Amygdala (tissue), 56 donors: ENCODE measurements at places on chromosomes 13 and 19.

DNA sequence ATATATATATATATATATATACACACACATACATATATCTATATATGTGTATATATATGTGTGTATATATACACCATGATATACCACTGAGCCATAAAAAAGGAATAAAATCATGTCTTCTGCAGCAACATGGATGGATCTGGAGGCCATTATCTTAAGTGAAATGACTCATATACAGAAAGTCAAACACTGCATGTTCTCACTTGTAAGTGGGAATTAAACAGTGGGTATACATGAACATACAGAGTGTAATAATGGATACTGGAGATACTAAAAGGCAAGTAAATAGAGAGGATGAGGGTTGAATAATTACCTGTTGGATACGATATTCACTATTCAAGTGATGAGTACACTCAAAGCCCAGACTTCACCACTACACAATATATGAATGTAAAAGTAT is 332.6 kb downstream of the SLITRK1 start:
- no peak for DNase-seq

DNA sequence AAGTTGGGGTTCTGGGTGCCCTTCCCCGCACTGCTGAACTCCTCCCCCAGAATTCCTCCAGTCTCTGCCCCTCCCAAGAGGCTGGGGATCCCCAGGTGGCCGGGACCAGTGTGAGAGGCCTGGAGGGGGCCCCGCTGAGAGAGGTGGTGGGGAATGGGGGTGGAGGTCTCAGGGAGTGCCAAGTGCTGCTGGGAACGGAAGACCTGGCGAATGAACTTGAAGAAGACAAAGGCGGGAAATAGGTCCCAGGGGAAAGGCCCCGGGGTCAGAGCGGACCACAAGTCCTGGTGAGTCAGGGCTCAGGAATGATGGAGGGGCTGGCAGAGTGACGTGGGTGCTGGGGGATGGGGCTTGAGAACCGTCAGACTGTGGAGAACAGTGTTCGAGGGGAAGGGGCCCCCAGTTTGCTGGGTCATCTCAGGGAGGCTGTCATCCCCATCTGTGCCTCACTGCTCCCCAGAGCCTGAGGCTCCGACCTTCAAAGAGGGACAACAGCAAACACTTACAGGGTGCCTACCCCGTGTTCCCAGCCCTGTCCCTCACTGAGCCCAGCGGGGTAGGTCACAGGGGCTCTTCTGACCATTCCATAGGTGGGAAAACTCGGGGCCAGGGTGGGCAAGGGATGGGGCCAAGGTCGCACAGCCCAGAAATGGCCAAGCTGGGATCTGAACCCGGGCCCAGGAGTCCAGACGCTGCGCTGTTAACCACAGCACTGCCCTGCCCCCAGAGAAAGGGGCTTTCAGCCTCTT is 16.0 kb upstream of the SEMA6B start:
- DNase-seq: no peak

DNA sequence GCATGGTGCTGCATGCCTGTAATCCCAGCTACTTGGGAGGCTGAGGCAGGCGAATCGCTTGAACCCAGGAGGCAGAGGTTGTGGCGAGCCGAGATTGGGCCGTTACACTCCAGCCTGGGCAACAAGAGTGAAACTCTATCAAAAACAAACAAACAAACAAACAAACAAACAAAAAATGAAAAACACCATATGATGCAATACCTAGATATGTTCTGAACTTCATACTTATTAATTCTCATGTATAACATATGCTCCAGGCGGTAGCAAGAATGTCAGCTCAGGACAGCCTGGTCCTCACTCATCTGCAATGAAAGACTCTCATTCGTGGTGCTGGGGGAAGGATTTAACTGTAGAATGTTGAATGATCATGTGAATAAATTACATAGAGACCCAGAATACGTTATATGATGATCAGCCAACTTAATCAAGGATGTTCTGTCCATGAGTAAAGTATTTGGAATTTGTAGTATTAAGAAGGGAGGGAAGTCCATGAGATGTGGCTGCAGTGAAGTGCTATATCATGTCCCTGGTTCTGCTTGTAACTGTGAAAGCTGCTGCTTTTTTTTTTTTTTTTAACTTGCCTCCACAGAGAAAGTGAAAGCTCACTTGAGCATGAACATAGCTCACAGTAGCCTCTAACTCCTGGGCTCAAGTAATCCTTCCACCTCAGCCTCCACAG is 206.8 kb downstream of the UQCRFS1 start:
- DNase-seq: no peak

DNA sequence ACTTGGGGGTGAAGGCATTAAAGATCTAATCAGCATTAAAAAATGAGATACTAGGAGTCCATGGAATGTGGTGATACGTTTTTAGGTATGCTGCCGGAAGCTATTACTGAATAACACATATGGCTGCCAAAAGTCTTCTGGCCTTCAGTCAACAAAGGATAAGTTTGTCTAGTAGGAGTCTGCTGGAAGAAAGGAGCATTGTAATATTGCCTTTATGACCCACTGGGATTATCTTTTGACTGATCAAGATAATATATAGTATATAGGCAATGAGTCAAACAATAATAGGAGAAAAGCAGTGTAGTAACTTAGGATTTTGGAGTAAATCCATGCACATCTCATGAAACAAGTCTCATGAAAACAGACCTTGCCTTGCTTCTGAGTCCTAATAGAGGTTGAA is 295.4 kb downstream of the SLITRK6 start:
- no peak for DNase-seq

- DNase-seq: no peak
Observed at GRCh38 chr19:48454150-48454730, 1.1 kb upstream of the KCNJ14 start.

GRCh38 chr13:102907886-102908515 is 62.2 kb downstream of the ERCC5 start:
- DNase-seq: no peak

GRCh38 chr19:58311345-58311865 is 6.2 kb downstream of the ERVK3-1 start:
- no peak for DNase-seq

DNA sequence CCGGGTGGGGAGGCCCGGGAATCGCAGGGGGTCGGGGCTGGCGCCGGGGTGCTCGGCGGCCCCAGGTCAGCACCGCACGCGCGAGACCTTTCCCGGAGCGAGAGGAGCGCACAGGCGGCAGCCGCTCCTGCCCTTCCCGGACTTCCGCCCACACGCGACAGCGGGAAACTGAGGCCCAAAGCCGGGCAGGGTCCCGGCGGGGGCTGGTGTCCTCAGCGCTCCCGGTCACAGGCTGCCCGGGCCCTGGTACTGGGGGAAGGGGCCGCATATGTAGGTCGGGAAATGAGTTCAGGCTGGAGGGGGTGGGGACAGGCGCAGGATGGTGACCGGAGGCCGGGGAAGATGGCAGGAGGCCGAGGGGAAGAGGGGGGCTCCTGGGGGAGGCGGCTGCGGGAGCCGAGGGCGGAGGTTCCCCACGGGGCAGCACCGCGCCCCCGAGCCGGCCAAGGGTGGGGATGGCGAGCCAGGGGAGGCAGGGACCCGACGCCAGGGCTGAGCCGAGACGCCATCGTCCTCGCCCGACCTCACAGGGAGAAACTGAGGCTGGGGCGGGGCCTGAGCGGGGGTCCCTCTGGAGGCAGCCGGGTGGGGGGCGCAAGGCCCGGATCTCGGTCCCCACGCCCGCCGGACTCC is 662 bp downstream of the CBARP start:
- no peak for DNase-seq
